ENCODE measurements at places on chromosomes 3 and 15.
A peak's percentile ranks its signal among the peaks of the same experiment; 100 is the strongest.

GRCh38 chr3:134600685-134601463, 49.9 kb downstream of the KY start:
- no peaks in the 10 kb centered on the region for H3K27me3 ChIP-seq
- H3K36me3 ChIP-seq: no peaks in the 10 kb centered on the region
- peak overlapping the region; percentile 14 for H3K4me3 ChIP-seq
- peak; percentile 83 for DNase-seq
- peaks cover 18% of the 10 kb centered on the region for H3K4me1 ChIP-seq
- H3K27ac ChIP-seq: no peak overlapping the region

GRCh38 chr3:179363332-179363731, 15.8 kb downstream of the MFN1 start:
- no peak overlapping the region for H3K4me3 ChIP-seq
- DNase-seq: no peak
- H3K27ac ChIP-seq: no peak overlapping the region
- H3K4me1 ChIP-seq: no peaks in the 10 kb centered on the region

DNA sequence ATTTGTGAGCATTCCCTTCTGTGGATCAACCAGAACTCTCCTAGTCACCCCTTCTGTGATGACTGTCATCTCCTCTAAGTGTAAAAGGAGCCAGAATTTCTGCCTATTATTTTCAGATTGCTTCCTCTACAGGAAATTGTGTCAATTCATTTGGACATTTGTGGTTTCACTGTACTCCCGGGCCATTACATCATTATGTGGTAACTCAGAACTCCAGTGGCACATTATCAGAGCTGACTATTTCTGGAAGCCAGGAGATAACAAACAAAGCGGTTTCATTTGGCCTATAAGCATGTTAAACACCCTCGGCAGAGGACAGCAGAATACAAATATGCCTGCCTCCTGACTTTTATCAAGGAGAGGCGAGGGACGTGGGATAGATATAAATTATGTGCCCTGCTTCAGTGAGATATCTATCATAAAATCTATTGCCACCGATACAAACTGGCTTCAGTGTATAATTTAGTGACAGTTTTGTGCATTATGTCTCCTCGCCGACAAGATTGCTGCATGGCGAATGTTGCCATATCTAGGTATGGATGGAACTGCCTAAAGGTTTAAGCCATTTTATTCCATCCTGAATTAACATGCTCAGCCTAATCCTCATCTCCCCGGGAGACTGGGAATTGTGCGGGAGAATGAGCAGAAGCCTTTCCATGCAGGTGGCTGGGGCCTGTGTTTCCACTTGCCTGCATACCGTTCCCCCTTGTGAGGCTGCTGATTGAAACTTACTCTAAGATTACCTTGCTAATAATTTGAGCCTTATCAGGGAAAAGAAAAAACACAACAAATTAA, 193.4 kb upstream of the SEMA6D start:
- H3K27me3 ChIP-seq: no peaks in the 10 kb centered on the region
- peaks cover 4% of the 10 kb centered on the region for H3K4me1 ChIP-seq
- no peak overlapping the region for H3K27ac ChIP-seq
- no peak overlapping the region for H3K4me3 ChIP-seq
- H3K36me3 ChIP-seq: no peaks in the 10 kb centered on the region

DNA sequence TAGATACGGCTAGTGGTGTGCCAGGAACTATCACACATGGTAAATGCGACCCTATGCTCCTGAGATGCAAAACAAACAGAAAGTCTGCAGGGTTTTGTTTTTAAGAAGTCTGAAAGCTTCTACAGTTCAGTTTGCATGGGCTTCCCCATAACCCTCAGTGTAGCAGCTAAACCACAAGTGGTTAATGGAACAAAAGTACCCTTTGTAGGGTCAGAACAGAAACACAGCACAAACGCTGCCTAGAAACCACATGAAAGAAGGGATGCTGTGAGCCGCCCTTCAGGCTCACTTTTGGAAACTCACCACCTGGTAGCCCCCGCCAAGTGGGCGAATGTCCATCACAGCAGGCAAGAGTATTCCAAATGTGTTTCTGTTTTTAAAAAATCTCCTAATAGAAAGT, 46.2 kb downstream of the CTDSPL start:
- H3K4me1 ChIP-seq: peaks cover 95% of the 10 kb centered on the region
- H3K4me3 ChIP-seq: peak overlapping the region; percentile 46
- no peaks in the 10 kb centered on the region for H3K27me3 ChIP-seq
- no peaks in the 10 kb centered on the region for H3K36me3 ChIP-seq
- DNase-seq: peak; percentile 54
- H3K27ac ChIP-seq: peak overlapping the region; percentile 39

DNA sequence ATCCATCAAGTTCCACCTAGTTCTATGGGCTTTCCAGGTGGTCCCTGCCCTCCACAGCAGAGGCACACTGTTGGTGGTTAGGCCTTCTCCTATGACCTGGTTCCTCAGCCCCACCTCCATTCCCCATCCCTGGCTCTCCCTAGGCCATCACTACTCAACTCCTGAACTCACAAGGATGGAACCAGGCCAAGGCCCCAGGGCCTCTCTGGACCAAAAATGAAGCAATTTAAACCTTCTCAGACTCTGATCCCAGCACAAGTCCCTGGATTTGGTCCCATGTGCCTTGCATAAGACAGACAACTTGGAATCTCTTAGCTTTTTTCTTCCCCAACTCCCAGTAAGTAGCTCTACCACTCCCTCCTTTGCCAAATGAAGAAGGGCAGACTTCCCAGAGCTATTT, 14.4 kb upstream of the ACAN start:
- DNase-seq: no peak
- peaks cover 20% of the 10 kb centered on the region for H3K27me3 ChIP-seq
- no peaks in the 10 kb centered on the region for H3K4me1 ChIP-seq
- H3K36me3 ChIP-seq: no peaks in the 10 kb centered on the region
- H3K27ac ChIP-seq: no peak overlapping the region
- no peak overlapping the region for H3K4me3 ChIP-seq

DNA sequence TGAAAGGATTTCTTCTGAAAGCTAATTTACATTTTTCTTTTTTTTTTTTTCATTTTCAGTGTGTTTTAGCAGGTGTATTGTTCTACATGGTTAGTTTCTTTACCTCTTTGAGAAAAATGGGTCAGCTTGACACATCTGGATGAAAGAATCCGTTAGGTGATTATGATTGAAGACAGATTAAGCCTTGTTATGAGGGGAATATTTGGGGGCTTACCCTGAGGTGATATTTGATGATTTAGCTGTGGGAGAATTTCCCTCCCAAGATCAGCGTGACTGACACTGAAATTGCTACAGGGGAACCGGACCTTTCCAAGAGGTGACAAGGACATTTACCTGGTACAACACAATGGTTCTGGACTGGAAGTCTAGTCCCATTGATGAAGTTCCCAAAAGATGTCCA, 147.5 kb downstream of the NFKBIZ start:
- H3K4me3 ChIP-seq: no peak overlapping the region
- no peak for DNase-seq
- H3K4me1 ChIP-seq: no peaks in the 10 kb centered on the region
- H3K36me3 ChIP-seq: no peaks in the 10 kb centered on the region

- H3K36me3 ChIP-seq: no peaks in the 10 kb centered on the region
- H3K4me1 ChIP-seq: peaks cover 62% of the 10 kb centered on the region
- H3K27ac ChIP-seq: no peak overlapping the region
- DNase-seq: no peak
- peaks cover 28% of the 10 kb centered on the region for H3K27me3 ChIP-seq
Observed at GRCh38 chr15:43237842-43238470, 17.1 kb upstream of the EPB42 start.

DNA sequence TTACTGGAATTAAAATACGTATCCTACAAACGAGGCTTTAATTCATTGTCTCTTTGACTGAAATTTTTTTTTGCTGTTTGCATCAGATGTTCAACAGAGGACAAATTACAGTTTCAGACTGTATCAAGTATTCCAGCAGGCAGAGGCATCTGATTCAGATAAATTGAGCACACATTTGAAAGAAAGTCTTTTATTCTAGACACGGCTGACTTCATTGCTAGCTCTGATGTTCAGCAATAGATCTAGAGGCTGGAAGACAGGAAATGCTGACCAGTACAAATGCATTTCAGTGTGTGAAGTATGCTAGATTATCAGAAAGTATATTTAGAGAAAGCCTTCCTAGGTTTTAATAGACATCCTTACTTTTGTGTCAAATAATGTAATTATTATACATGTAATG, 472.2 kb downstream of the NLGN1 start:
- no peaks in the 10 kb centered on the region for H3K27me3 ChIP-seq
- no peaks in the 10 kb centered on the region for H3K4me1 ChIP-seq
- DNase-seq: no peak
- no peaks in the 10 kb centered on the region for H3K36me3 ChIP-seq
- H3K27ac ChIP-seq: no peak overlapping the region

DNA sequence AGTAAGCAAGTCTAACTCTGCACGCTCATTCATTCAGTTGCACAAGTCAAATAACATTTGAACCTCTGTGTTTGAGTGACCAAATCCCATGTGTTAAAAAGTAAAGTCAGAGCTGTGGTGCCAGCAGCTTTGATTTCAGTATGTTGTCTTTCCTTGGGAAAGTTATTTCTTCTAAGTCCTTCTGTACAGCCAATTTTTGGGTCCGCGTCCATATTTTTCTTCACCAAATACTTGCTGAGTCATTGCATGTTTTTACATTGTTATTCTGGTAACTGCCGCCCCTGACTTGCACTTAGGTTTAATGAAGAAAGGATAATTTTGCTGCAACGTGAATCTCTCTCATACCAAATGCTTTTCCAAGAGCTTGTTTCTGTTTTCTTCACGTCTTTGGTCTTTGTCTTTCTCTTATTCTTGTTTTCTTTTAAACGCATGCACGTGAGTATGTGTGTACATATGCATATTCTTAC, 56.7 kb downstream of the PLS1 start:
- peaks cover 2% of the 10 kb centered on the region for H3K36me3 ChIP-seq
- DNase-seq: peak; percentile 54
- no peak overlapping the region for H3K27ac ChIP-seq
- H3K4me3 ChIP-seq: no peak overlapping the region

- no peak for DNase-seq
- H3K36me3 ChIP-seq: no peaks in the 10 kb centered on the region
- no peaks in the 10 kb centered on the region for H3K27me3 ChIP-seq
- H3K4me1 ChIP-seq: peaks cover 14% of the 10 kb centered on the region
Observed at GRCh38 chr3:58839187-58839586, 172.6 kb upstream of the FAM3D start.

DNA sequence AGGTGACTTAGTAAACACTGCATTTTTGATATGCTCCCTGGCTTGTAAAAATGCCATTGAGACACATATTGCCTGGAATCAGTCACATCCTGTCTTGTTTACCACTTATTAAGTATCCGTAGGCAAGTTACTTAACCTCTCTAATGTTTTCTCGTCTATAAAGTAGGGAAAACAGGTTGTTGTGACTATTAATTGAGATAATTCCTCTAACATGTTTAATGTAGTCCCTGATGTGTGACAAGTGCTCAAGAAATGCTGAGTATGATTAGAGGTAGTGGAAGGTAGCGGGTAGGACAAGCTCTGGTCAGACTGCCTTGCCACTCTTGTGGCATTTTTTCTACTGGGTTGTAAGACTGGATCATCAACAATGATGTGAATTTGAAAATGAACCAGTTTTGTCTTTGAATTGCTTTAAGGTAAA, 54.1 kb downstream of the NFKBIZ start:
- H3K27me3 ChIP-seq: no peaks in the 10 kb centered on the region
- no peak for DNase-seq
- H3K4me1 ChIP-seq: peaks cover 10% of the 10 kb centered on the region
- no peak overlapping the region for H3K4me3 ChIP-seq
- H3K27ac ChIP-seq: no peak overlapping the region
- no peaks in the 10 kb centered on the region for H3K36me3 ChIP-seq

- no peaks in the 10 kb centered on the region for H3K27me3 ChIP-seq
- DNase-seq: no peak
- H3K4me1 ChIP-seq: no peaks in the 10 kb centered on the region
- H3K27ac ChIP-seq: peak overlapping the region; percentile 19
- H3K36me3 ChIP-seq: peaks cover 36% of the 10 kb centered on the region
Observed at GRCh38 chr3:101859882-101860448, 10.7 kb downstream of the NFKBIZ start.

DNA sequence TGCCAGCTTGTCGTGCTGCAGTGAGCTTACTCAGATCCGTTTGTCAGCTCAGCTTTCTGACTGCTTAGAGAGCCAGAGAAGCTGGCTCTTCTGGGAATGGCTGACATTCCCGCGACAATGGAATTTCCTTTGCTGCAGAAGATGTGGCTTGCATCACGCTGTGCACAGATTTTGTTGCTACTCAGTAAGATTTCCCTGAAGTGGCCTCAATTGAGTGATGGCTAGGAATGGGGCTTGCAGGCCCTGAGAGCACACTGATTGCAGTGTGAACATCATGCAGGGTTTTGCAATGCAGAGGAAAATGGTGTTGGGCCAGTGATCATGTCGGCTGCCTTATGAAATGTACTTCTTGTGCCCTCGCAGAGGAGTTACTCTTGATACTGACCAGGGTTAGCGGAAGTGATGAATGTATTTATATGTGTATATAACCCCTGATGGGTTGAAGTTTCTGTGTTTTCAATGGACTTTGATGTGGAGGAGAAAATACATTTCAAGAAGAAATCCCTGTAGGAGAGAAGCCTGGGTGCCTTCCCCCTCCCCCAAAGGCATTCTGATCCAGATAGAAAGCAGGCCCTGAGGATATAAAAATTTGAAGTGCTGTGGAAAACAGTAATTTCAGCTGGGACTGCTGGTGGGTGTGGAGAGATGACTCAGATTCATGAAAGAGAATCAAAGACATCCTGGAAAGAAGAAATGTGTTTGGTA, 102.5 kb upstream of the PDZRN3 start:
- no peaks in the 10 kb centered on the region for H3K4me1 ChIP-seq
- H3K27me3 ChIP-seq: no peaks in the 10 kb centered on the region
- H3K4me3 ChIP-seq: no peak overlapping the region
- no peaks in the 10 kb centered on the region for H3K36me3 ChIP-seq

GRCh38 chr3:53337167-53337940, 10.0 kb downstream of the DCP1A start:
- no peak overlapping the region for H3K4me3 ChIP-seq
- H3K27ac ChIP-seq: no peak overlapping the region
- no peak for DNase-seq
- H3K27me3 ChIP-seq: no peaks in the 10 kb centered on the region
- H3K36me3 ChIP-seq: peaks cover 14% of the 10 kb centered on the region

GRCh38 chr3:17466028-17466427, 276.4 kb downstream of the TBC1D5 start:
- no peaks in the 10 kb centered on the region for H3K4me1 ChIP-seq
- DNase-seq: no peak
- H3K36me3 ChIP-seq: no peaks in the 10 kb centered on the region
- H3K27me3 ChIP-seq: no peaks in the 10 kb centered on the region
- H3K4me3 ChIP-seq: no peak overlapping the region

DNA sequence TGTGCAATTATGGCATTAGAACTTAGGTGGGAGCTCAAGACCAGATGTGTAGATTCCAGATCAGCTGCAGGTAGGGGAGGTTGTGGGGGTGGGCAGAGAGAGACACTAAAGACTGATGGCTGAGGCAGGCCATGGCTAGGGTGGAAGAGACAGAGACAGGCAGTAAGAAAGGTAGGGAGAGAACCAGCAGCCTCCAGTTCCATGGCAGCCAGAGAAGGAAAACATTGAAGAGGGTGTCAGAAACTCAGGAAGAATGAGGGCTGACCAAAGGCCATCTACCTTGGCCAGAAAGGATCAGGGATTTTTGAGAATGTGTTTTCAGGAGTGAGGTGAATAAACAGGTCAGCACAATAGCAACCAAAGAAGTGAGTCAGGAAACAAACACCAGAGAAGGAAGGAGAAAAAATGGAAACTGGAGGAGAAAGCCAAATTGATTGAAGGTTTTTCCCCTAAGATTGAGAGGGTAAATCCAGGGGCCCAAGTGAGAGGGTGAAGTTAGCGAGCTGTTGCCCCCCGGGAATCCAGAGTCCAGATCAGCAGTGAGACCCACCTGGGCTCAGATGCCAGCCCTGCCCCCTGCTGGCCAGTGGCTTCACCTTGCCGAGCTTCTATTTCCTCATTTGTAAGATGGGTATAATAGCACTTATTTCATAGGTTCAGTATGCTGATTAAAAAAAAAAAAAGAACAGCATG, 41.0 kb downstream of the ABHD2 start:
- peak; percentile 59 for DNase-seq
- H3K27ac ChIP-seq: no peak overlapping the region
- peaks cover 55% of the 10 kb centered on the region for H3K4me1 ChIP-seq
